Lung (tissue), 17 donors: ENCODE measurements at places on chromosomes 13 and 19. TPM values are rescaled to one million over a fixed set of nuclear protein-coding genes. Genes with fewer than 3 reads are reported as not detected.

GRCh38 chr19:42596391-42597072, 1.8 kb upstream of the CEACAM8 start:
- H3K4me1 ChIP-seq = no peaks in the 10 kb centered on the region
- H3K4me3 ChIP-seq = no peak overlapping the region
- H3K27ac ChIP-seq = no peak overlapping the region

DNA sequence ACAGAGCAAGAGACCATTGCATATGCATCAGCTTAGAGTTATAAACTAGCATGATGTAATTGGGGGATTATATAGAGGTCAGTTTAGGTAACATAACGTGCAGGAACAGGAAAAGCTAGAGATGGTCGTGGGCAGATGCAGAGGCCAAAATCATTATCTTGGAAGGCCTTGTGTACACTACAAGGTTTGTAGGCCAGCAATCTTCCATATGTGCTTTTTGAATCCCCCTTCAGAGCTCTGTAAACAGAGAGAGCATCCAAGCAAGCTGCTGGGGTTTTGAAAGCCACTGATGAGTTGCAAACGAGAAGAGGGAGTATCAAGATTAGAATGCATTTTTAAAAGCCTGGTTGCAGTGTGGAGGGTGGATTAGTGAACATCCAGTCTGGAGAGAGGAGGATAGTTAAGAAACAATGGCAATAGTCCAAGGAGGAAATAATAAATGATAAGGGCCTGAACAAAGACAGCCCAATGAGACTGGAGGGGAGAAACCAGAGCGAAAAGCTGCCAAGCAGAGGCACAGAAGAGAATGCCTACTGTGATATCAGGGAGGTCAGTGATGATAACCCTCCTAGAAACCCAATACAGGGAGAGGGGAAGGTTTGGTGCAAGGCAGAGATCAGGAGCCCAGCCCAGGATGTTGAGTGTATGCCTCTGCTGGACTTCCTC, 109.6 kb downstream of the ZAR1L start:
- DNase-seq = peak; percentile 87
- H3K4me1 ChIP-seq = peaks cover 8% of the 10 kb centered on the region
- H3K27me3 ChIP-seq = no peaks in the 10 kb centered on the region
- no peak overlapping the region for H3K27ac ChIP-seq
- H3K4me3 ChIP-seq = no peak overlapping the region

DNA sequence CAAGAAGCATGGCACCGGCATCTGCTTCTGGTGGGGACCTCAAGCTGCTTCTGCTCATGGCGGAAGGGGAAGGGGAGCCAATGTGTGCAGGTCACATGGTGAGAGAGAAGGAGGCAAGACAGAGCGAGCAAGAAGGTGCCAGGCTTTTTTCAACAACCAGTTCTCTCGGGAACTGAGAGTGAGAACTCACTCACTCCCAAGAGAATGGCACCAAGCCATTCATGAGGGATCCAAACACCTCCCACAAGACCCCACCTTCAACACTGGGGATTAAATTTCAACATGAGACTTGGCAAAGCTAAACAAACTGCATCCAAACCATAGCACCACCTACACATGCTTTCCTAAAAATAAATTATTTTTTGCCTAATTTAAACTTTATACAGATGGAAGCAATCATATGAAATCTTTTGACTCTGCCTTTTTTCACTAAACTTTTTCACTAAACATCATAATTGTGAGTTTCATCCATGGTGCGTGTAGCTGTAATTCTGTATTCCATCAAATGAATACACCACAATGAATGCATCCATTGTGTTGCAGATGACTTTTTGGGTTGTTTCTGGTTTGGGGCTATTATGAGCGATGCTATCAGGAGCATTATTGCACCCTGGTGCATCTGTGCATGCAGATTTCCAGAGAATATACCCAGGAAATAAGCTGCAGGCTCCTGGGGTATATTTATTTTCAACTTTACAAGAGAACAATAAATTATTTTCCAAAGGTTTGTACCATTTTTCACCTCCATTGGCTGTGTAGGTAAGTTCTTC, 14.6 kb upstream of the IPO5 start:
- no peaks in the 10 kb centered on the region for H3K27me3 ChIP-seq
- H3K4me1 ChIP-seq = no peaks in the 10 kb centered on the region
- H3K4me3 ChIP-seq = no peak overlapping the region
- no peak for DNase-seq

DNA sequence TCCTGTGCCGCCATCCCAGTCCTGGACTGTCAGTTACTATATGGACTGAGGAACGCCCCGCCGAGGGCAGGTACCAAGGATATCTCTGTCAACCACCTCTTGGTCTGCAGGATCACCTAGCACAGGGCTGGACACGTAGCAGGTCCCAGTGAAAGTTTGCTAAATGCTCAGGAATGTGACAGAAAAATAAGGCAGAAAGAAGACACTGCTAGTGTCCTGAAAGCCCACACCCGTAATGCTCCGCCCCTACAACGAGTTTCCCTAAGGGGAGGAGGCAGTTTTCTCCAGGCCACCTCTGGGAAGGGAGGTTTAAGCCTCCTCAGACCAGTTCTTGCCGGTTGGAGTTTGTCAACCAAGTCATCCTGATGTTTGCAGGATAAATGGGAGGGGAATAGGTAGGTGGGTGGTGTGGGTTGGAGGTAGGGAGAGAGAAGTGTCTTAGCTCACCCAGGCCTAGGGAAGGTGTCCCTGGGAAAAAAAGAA, 1.7 kb upstream of the SERTAD3 start:
- peaks cover 11% of the 10 kb centered on the region for H3K36me3 ChIP-seq
- H3K27ac ChIP-seq = no peak overlapping the region
- peaks cover 7% of the 10 kb centered on the region for H3K4me1 ChIP-seq
- no peak overlapping the region for H3K4me3 ChIP-seq
- no peak for DNase-seq

- no peak overlapping the region for H3K27ac ChIP-seq
- no peaks in the 10 kb centered on the region for H3K36me3 ChIP-seq
- no peaks in the 10 kb centered on the region for H3K4me1 ChIP-seq
- peaks cover 6% of the 10 kb centered on the region for H3K27me3 ChIP-seq
- peak overlapping the region; percentile 25 for H3K4me3 ChIP-seq
Measured at GRCh38 chr19:47036097-47036651, 12.2 kb downstream of the TMEM160 start.

TGFBR3L gene
- total RNA-seq = not detected
